Endothelial cell of umbilical vein (primary cell): ENCODE measurements at places on chromosomes 4 and X. TPM values are rescaled to one million over a fixed set of nuclear protein-coding genes. Genes with fewer than 3 reads are reported as not detected.

DNA sequence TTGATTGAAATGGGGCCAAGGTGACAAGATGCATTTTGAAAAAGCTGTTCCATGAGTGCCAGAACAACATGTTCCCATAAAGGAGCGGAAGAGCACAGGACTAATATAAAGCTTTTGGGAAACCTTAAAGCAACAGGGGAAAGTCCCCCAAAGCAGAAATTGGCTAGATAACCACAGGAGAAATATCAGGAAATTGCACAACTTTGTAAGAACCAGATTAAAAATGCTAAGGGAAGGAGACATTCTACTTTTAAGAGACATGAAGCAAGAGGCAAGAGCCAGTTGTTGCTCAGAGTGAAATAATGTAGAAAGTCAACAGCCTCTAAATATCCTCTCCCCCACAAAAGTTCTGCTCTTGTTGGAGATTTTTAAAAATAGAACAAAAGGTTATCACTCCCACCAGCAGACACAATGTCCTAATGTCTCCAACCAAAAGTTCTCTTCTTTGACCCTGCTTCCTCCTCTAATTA, 85.2 kb upstream of the LNX1 start:
- DNase-seq = no peak

GRCh38 chr4:140049024-140049848, 104.7 kb downstream of the MAML3 start:
- peak; percentile 85 for DNase-seq

- peak; percentile 96 for DNase-seq
Observed at GRCh38 chr4:143358923-143359643, 22.4 kb downstream of the GAB1 start.

DNA sequence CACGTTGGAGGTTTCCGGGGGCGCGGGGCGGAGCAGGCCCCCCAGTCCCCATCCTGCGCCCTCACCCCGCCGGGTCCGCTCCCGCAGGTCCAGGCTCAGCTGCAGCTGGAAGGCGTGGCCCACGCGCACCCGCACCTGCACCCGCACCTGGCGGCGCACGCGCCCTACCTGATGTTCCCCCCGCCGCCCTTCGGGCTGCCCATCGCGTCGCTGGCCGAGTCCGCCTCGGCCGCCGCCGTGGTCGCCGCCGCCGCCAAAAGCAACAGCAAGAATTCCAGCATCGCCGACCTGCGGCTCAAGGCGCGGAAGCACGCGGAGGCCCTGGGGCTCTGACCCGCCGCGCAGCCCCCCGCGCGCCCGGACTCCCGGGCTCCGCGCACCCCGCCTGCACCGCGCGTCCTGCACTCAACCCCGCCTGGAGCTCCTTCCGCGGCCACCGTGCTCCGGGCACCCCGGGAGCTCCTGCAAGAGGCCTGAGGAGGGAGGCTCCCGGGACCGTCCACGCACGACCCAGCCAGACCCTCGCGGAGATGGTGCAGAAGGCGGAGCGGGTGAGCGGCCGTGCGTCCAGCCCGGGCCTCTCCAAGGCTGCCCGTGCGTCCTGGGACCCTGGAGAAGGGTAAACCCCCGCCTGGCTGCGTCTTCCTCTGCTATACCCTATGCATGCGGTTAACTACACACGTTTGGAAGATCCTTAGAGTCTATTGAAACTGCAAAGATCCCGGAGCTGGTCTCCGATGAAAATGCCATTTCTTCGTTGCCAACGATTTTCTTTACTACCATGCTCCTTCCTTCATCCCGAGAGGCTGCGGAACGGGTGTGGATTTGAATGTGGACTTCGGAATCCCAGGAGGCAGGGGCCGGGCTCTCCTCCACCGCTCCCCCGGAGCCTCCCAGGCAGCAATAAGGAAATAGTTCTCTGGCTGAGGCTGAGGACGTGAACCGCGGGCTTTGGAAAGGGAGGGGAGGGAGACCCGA, 14.0 kb downstream of the SHOX start:
- DNase-seq = no peak

DNA sequence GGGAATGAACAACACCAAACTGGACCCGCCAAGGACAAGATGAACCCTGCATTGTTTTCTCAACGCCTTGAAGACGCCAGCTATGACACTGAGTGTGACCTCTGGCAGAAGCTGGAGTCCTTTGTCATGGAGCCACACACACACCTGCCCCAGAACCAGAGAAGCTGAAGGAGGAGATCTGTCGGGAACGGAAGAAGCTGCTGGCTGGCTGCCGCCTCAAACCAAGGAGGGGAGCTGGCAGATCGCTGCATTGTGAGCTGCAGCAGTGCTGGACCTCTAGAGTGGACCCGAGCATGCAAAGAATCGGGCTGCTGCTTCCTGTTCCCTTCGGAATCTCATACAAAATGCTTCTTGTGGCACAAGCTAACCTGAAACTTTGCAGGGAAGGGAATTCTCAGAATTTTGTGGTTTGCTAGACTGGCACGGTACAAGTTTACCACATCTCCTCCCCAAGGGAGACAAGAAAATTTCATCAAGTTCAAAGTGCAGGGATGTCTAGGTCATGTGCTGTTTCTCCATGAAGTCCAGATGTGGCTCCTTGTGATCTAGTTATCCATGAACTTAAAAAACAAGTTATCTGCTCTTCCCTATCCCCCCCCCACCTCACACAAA, 23.4 kb upstream of the GLRB start:
- no peak for DNase-seq

- peak; percentile 14 for DNase-seq
Observed at GRCh38 chrX:55143621-55144020, 54.8 kb downstream of the PAGE2 start.

DNA sequence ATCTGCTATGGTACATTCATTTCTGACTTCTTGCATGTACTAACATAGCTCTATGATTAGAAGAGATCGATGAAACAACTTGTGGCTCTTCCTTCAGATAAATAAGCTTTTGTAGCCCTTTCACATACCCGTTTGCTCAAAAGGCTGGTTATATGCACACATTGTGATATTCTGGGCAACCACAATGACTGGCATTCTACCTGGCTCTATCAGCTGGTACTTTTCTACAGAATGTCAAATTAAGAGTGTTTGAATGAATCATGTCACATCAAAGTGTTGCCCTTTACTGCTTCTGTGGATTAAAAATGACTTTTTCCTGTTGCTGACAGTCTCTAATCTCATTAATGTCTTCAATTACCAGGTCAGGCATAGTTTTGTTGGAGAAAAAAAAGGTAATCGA, 11.6 kb downstream of the PGRMC1 start:
- DNase-seq = no peak

GRCh38 chr4:21181716-21182115, 481.5 kb downstream of the PACRGL start:
- no peak for DNase-seq

GRCh38 chrX:3768881-3769280, 55.4 kb upstream of the PRKX start:
- no peak for DNase-seq

- DNase-seq = no peak
Observed at GRCh38 chr4:79250887-79251286, 75.0 kb downstream of the NAA11 start.

DNA sequence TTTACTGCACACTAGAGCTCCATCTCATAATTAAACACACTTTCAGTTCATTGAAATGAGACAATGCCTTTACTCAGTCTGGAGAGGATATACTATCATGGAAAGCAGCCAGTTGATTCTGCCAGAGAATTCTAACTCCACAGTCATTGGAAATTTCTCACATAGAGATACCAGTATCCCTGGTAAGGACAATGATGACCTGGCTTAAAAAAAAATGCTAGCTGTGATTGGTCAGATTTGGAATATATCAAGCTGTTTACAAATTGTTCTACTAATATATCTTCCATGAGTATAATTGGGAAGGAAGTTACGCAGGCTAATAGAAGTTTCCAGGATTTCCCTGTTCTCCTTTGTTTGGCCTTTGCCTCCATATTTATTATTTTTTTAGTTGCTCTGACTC, 34.5 kb upstream of the TLL1 start:
- peak; percentile 44 for DNase-seq

GRCh38 chr4:159273141-159273438, 170.2 kb downstream of the RAPGEF2 start:
- peak; percentile 83 for DNase-seq

DNA sequence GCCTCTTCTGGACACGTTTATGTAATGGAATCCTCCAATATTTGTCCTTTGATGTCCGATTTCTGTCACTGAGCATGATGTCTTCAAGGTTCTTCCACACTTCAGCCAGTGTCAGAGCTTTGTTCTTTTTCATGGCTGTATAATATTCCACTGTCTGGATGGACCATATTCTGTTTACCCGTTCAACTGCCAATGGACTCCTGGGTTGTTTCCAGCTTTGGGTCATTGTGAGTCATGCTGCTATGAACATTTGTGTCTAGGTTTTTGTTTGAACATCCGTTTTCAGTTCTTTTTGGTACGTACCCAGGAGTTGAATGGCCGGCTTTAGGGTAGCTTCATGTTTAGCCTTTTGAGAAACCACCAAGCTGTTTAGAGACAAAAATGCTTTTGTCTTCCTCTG, 93.2 kb downstream of the SHOX start:
- DNase-seq = no peak

- DNase-seq = peak; percentile 70
Observed at GRCh38 chr4:74675673-74676279, 118.5 kb downstream of the BTC start.

DNA sequence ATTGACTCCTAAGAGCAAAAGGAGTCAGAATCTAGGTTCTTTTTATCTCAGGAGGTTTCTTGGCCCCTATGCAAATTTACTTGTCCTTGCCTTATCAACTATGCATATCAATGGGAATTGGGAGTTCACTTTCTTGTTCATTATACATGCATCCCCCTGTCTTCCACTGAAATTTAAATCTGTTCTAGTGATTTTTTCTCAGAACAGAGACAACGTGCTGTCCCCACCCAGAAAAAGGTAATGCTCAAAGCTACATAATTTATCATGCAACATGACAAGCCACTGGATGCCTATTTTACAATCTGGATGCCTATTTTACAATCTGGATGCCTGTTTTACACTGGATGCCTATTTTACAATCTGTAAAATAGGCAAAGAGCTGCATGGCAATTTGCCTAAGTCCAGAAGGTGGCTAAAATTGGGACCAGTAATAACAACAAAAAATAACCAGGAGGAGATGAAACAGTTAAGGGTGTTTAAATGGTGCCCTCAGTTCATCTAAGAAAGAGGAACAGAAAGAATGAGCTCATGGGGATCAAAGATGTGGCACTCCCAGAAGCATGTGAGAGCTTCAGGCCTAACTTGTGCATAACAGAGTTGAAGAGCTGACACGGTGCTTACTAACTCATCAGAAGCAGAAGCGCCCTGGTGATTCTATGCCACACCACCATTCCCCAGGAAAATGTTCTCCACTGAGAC, 537.8 kb upstream of the BOD1L1 start:
- no peak for DNase-seq

DNA sequence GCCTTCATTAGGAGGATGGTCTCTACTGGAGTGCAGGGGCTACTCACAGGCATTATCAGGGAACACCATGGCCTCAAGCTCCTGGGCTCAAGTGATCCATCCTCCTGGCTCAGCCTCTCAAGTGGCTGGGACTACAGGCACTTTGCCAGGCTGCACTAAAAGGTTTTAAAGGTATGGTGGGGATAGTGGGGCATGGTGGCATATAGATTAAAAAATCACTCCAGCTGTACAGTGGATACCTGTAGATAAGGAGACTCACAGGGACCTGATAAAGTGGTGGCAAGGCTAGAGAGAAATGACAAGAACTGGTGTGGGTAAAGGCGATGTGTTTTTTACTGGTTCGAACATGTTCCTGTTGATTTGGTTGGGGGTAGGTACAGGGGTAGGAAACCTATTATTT, 5.9 kb downstream of the ZAR1 start:
- DNase-seq = no peak

DNA sequence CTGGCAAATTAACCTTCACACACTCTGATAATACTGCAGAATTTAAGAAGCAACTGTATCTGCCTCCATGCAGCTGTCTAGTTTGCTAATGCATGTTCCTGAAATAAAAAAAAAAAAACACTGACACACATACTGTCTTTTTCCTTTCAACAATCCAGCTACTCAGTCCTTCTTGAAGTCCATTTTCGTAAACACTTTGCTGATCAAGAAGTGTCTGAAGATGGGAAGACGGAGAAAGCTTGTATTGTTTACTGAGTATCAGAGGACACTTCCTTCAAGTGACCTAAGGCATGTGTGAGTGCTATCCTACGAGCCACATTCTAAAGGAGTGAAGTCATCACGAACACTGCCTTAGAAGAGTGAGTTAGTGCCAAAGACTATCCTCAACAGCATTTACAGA, 82.6 kb downstream of the LUZP4 start:
- DNase-seq = peak; percentile 68

- peak; percentile 3 for DNase-seq
Observed at GRCh38 chrX:68345025-68345424, 88.3 kb downstream of the OPHN1 start.

- DNase-seq = no peak
Observed at GRCh38 chrX:121496966-121497365, 449.6 kb downstream of the GLUD2 start.

DNA sequence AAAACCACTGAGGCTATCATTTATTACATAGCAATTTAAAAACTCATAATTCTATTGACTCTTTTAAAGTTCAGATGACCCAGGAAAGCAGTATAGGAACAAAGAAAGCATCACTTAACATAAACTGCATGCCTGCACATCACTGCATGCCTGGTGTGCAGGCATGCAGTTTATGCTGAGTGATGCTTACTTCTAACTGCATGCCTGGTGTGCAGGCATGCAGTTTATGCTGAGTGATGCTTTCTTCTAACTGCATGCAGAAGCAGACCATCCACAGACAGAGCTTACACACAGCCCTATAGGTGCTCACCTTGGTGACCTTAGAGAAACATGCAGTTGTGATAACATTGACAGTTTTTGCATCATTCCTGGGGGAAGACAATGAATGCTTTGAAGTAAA, 17.0 kb downstream of the SDAD1 start:
- no peak for DNase-seq

- no peak for DNase-seq
Observed at GRCh38 chr4:39178706-39179105, 3.6 kb upstream of the WDR19 start.

GRCh38 chr4:123024710-123025109, 102.3 kb upstream of the NUDT6 start:
- peak; percentile 28 for DNase-seq

DNA sequence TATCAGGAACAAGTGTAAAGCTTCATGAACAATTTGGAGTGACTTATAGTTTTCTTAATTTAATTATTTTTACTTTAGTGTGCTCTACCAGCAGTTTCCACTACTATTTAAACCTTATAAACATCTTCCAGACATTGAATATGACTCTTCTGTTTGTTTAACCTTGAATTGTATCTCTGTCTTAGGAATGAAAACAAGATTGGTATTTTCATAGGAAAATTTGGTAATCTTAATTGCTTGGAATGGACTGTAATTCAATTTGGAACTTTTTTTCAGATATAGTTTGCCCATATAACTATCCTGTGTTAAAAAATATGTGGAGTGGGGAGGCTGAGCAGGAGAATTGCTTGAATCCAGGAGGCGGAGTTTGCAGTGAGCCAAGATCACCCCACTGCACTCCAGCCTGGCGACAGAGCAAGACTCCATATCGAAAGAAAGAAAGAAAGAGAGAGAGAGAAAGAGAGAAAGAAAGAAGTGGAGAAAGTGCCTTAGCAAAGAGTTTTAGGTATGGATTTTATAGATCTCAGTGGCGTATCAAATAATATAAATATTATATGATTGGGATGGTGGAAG, 242.4 kb downstream of the BMPR1B start:
- DNase-seq = no peak

Gene USP51
- 0.77 and 0.97 TPM in 2 replicates for total RNA-seq

Gene TLR10
- not detected in 2 replicates for total RNA-seq

Gene FAM236B
- total RNA-seq = not detected in 2 replicates

Gene XAGE1A
- total RNA-seq = not detected in 2 replicates

Gene PAGE2B
- not detected in 2 replicates for total RNA-seq

Gene BRCC3
- total RNA-seq = 23.9 and 25.5 TPM in 2 replicates
